ENCODE measurements at places on chromosomes 7 and 10.
A peak's percentile ranks its signal among the peaks of the same experiment; 100 is the strongest.

DNA sequence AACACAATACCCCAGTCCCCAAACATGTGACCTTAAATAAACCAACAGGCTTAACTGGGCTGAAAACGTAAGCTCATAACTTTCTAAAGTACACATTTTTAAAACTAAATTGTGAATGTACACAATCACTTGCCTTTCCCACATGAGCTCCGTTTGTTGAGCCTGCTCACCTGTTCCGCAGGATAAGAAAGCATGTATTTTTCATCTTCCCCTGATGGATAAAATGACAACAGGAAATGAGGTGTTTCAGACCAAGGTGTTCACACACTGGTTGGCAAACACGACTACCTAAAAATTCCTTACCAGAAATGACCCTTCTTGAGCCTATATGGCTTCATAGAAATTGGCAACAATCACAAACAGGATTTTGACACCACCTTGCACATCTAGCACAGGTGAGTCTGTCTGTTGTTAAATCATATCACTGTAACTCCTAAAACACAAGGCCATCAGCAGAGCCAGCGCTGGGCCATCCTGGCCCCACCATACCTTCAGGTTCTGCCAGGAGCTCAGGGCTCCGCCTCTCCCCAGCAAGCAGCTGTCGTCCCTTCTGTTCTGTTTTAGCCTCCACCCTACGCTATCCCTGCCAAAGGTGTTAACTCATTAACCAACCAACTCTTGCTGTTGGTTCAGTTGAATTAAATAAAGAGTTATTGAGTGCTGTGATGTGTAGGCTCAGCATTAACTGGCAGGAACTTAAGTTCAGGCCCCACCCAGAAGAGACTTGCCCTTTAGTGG, 73.6 kb upstream of the RNF32 start:
- DNase-seq = no peak

- no peak for DNase-seq
Measured at GRCh38 chr7:130359276-130359857, 14.8 kb downstream of the CPA5 start.

DNA sequence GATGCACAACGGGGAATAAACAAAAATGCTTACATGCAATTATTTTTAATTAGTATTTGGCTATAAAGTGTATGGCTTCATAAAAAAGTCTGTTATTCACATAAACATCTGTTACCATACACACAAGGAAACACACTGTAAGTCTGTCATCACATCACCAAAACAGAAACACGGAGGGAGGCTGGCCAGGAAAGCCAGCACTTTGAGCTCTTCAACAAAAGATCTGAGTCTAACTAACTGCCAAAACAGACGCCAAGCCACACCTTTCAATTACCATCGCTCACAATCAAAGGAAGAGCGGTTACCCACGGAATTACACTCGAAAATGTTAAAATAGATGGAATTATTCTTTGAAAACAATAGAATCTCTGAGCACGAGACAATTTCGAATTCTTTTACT, 49.2 kb upstream of the MGMT start:
- no peak for DNase-seq

- no peak for DNase-seq
Measured at GRCh38 chr10:107064075-107064474, 100.4 kb downstream of the SORCS1 start.

DNA sequence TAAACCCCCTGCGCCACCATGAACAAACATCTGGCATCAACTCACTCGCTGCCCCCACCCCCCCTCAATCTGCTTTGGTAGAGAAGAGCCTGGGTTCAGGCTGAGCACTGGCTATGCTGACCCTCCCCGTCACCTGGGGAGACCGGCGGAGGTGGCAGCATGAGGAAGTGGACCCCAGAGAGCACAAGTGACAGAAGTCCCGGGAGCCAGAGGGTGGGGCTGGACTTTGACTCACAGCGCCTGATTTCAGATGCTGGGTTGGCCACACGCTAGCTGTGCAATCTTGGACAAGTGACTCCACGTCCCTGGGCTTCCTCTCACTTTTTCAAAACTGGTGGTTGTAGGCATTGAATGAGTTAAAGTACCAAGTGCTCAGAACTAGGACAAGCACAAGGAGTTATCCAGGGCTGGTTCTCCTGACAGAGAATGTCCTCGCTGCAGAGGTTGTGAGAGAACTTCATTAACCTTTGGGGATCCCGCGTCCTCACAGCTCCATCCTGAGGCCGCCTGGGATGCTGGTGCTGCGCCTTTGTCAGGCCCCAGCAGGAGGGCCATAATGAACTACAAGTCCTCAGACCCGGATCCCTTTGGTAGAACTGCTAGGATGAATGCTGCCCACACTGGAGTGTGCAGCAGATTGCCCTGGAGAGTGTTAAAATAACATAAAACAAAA, 48.8 kb upstream of the RASGEF1A start:
- no peak for DNase-seq

DNA sequence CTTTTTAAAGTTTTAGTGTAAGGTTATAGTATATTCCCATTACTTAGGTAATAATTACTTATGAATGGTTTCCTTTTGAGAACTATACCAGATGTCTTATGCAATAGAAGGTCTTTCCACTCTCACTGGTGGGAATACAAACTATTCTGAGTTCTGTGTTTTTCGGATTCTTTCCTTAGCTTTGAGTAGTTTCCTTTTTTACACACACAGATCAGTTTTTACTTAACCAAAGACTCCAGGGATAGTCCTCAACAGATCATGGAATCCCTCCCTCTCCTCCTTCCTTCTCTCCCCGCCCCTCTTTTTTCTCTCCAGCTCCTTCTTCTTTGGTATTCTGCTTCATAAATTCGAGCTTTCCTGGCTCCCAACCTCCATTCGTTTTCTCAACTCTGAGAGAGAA, 13.3 kb downstream of the COPG2 start:
- no peak for DNase-seq

DNA sequence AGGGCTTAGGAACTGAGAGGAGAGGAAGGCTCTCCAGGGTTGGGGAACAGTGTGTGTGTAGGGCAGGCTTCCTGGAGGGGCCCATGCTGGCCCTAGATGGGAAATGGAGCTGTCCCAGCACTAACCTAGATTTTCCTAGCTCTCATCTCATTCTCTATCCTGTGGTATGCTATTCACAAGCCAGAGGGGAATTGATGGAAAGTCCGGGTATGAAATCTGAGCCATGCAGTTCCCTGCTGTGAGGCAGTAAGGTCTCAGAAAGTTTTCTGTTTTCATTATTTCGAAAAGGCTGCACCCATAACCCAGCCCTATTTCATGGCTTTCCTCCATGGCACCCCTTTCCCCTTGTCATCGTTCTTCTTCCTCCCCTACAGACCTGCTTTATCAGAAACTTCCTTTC, 220.3 kb downstream of the RPS24 start:
- DNase-seq = no peak

DNA sequence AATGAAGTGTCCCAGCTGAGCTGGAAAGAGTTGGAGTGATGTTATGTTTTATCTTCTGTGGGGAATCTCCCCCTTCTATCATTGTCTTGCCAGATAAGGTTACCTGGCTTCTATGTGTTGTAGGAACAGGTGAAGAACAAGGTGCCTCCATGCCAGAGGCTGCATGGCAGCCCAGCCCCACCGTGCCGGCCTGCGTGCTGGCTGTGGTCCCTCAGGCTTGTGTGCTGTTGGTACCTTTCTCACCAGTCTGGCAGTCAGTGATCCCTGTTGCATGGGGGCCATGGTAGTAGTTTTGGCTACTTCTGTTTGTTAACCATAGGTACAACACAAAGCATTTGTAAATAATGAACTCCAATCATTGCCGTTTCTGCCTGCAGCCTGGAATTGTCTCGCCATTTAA, 37.9 kb downstream of the CCM2 start:
- DNase-seq = no peak

GRCh38 chr10:101379663-101380352, 25.8 kb downstream of the BTRC start:
- DNase-seq = no peak

DNA sequence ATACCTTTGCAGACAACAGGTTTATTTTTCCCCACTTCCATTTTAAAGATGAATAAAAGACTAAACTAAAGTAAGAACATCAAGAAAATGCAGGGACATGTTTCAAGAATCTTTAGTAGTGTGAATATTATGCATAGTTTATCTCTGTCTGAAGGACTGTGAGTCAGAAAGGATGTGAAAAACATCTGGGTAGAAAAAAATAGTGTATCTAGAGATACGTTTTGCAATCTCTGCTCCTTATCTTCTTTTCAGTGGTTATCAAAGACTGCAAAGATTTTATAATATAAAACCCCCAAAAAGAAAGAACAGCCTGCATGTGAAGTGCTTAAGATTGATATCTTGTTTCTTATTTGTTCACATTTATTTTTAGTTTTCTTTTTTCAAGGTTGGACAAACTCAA, 101.9 kb upstream of the ARHGAP21 start:
- peak; percentile 10 for DNase-seq

DNA sequence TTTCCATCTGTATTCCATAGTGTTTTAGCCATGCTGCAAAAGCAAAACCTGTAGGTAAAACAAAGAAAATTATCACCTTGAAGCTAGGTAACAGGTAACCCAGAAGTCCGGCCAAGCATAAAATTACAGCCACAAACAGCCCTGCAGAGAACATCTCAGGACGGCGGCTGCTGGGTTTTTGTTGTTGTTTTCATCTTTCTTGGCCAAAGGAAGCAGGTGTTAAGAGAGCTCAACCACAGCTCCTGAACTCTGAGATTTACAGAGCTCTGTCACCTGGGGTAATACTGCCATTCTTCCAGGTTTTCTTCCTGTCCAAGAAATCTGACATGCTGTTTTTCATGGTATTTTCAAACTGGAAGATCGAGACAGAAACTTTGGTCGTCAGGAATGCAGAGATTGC, 847 bp upstream of the SCIN start:
- no peak for DNase-seq

- no peak for DNase-seq
Measured at GRCh38 chr7:71626206-71626605, 494.3 kb downstream of the GALNT17 start.

GRCh38 chr7:23808421-23808820, 98.4 kb downstream of the STK31 start:
- DNase-seq = no peak

- no peak for DNase-seq
Measured at GRCh38 chr7:47280114-47280513, 301.8 kb downstream of the TNS3 start.

- no peak for DNase-seq
Measured at GRCh38 chr10:76991621-76992020, 646.0 kb downstream of the KCNMA1 start.

DNA sequence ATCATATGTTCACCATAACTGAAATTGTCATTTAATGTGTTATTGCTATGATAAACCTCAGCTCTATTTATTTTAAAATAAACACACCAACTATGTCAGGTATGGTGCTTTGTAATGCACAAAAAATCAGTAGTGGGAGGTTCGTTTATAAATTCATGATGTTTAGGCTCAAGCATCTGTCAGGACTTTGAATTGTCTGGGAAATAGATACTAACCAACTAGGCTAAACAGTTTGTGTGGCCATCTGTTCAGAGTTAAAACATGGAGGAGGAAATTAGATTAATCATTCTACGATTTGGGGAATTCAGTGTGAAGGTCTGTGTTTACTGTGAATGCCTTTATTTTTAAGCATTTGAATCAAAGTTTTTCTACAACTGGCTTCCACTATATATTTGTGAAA, 212.6 kb upstream of the FZD8 start:
- no peak for DNase-seq

- DNase-seq = no peak
Measured at GRCh38 chr7:75861636-75862035, 17.2 kb upstream of the RHBDD2 start.

DNA sequence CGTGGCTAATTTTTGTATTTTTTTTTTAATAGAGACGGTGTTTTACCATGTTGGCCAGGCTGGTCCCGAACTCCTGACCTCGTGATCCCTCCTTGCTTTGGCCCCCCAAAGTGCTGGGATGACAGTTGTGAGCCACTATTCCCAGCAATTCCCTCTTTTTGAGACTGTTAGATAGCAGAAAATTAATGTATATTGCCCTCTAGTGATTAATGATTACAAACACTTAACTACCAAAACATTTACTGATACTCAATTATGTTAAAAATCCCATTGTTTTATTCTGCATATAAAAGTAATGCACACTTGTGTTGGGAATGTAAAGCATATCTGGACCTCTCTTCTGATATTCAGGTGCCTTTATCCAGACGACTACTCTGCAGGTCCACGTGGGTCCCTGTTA, 41.2 kb upstream of the COBL start:
- no peak for DNase-seq

GRCh38 chr7:69700331-69700730, 102.1 kb downstream of the AUTS2 start:
- no peak for DNase-seq

GRCh38 chr10:97788552-97789442, 17.0 kb upstream of the SFRP5 start:
- no peak for DNase-seq
